ENCODE measurements at places on chromosomes 11 and 22.

- DNase-seq: no peak
Observed at GRCh38 chr11:98630736-98631135, 390.0 kb upstream of the CNTN5 start.

DNA sequence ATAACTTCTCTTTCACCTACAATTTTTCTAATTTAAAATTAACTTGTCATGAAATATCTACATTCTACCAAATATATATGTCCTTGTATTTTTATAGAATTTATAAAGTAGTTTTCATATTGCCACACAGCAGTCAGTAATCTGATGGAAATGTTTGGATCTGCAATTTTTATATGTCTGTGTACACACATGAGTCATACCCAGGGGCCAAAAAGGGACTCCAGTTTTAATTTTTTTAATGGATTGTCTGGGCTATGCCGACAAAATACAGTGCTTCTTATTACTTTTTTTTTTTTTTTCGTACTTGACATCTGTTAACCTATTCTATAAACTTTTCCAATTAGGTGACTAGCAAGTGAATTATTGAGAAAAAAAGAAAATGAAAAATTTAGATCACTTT lies 6.3 kb downstream of the GUCY1A2 start:
- DNase-seq: no peak

GRCh38 chr11:44770401-44770800 lies 43.6 kb downstream of the TSPAN18 start:
- no peak for DNase-seq

GRCh38 chr11:85823816-85824215 lies 12.9 kb upstream of the SYTL2 start:
- DNase-seq: no peak

GRCh38 chr11:1354125-1354938 lies 35.4 kb upstream of the BRSK2 start:
- DNase-seq: no peak

DNA sequence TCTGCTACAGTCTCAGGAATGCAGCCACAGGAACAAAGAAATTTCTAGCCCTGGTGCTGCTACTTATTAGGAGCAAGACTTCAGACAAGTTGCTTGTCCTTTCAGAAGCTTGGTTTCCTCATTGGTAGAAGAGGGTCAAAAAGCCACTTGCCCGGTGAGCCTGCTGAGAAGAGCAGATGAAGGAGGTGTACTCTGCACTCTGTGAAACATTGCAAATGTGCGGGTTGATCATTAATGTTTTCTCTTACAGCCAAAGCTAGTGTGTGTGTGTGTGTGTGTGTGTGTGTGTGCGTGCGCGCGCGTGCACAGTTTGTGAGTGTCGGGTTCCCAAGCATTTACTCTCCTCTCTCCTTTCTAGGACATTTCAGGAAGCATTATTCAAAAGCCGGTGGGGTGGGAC lies 86.3 kb upstream of the NNMT start:
- DNase-seq: no peak

- DNase-seq: no peak
Observed at GRCh38 chr11:32895471-32895870, 2.9 kb downstream of the QSER1 start.

DNA sequence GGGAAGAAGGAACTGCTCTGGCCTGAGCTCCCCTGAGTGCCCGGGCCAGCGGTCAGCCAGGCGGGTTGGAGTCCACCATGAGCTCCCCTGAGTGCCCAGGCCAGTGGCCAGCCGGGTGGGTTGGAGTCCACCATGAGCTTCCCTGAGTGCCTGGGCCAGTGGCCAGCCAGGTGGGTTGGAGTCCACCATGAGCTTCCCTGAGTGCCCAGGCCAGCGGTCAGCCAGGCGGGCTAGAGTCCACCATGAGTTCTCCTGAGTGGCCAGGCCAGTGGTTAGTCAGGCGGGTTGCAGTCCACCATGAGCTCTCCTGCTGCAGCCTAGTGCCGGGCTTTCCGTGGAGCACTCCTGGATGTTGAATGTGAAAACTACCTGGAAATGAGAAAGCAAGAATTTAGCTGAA lies 844.0 kb downstream of the TBC1D22A start:
- DNase-seq: no peak

- no peak for DNase-seq
Observed at GRCh38 chr11:36878737-36879136, 280.7 kb upstream of the RAG2 start.

- no peak for DNase-seq
Observed at GRCh38 chr22:44584256-44584902, 86.3 kb upstream of the RTL6 start.

- no peak for DNase-seq
Observed at GRCh38 chr11:1450344-1450875, 36.2 kb downstream of the MOB2 start.

GRCh38 chr11:69662021-69662698 lies 13.0 kb downstream of the LTO1 start:
- DNase-seq: no peak

DNA sequence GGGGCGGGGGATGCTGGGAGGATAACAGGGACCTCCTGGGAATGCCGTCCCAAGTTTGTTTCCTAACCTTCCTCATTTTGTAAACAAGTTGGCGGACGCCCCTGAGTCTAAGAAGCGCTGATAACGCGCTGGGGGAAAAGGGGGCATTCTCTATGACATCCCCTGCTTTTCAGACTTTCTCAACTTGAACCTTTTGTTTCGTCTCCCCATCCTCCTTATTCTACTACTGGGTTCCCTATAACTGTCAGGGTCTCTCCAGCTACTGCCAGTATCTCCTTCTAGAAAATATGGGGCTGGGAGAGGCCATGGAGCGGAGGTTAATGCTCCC lies 654 bp downstream of the TMEM86A start:
- no peak for DNase-seq

DNA sequence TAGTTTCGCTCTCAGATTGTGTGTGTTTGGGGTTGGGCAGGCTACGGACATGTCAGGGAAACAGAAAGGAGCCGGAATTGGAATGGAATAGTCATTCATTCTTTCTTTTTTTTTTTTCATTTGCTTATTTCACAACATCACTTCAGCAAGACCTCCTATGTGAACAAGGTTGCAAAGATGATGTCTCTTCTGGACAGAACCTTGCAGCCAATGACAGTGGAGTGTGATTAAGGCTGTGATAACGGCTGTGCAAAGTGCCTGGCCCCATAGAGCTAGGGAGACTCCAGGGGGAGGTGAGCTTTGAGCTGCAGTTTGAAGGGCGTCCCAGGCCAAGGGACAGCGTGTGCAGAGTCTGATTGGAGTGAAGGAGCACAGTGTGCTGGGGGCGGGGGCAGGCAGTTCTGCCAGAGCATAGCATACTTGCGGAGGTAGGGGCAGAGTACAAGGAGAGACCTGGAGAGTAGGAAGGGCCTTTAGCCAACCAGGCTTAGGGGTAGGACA lies 3.4 kb downstream of the TIGD3 start:
- no peak for DNase-seq

DNA sequence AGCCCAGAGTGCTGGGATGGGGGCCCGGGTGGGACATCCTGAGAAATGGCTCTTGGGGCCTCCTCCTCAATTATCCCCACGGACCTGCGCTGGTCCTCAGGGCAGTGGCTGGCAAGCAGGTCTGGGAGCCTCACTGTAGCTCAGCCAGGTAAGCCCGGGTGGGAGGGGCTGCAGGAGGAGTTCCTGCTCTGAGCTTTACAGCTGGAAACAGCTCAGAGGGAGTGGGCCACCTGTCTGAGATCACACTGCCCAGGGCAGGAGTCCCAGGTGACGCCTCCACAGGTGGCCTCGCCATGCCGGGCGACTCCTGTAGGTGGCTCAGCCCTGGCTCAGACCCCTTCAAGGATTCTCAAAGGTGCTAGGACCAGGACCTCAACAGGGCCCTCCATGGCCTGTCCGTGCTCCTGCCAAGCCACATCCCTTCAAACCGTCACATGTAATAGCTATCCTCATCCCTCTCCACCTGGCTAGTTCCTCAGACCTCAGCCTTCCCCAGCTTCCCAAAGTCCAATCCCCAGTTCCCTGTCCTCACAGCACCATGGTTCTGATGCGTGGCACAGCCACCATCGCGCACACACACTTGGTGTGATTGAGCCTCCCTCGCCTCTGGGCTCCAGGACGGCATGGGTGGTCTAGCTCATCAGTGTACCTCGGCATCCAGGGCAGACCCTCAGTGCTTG lies 3.6 kb upstream of the TSSK2 start:
- DNase-seq: no peak

DNA sequence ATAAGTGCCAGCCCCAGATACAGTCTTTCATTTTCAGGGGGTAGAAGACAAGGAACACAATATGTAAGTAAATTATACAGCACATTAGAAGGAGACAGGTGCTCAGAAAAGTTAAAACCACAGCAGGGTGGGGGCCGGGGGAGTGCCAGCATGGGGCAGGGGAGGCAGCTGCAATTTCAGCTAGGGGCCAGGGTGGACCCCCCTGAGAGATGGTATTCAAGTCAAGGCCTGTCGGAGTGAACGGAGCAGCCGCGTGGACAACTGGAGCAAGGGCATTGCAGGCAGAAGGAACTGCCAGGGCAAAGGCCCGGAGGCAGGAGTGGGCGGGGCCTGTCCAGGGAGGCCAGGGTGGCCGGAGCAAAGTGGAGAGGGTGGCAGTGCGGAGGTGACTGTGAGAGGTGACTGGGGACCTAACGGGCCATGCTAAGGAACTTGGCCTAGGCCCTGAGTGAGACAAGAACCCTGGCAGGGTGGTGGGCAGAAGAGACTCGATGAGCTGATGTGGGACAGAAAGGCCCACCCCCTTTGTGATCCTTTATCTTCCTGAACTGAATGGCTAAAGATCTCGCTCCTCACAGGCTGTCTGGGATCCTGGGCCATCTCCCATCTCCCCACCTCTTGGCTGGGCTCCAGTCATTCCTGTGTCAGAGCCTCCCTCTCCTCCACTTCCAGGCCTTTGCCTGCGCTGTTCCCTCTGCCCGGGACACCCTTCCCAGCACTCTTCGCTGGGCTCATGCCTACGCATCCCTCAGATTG lies 22.4 kb upstream of the FLRT1 start:
- no peak for DNase-seq

DNA sequence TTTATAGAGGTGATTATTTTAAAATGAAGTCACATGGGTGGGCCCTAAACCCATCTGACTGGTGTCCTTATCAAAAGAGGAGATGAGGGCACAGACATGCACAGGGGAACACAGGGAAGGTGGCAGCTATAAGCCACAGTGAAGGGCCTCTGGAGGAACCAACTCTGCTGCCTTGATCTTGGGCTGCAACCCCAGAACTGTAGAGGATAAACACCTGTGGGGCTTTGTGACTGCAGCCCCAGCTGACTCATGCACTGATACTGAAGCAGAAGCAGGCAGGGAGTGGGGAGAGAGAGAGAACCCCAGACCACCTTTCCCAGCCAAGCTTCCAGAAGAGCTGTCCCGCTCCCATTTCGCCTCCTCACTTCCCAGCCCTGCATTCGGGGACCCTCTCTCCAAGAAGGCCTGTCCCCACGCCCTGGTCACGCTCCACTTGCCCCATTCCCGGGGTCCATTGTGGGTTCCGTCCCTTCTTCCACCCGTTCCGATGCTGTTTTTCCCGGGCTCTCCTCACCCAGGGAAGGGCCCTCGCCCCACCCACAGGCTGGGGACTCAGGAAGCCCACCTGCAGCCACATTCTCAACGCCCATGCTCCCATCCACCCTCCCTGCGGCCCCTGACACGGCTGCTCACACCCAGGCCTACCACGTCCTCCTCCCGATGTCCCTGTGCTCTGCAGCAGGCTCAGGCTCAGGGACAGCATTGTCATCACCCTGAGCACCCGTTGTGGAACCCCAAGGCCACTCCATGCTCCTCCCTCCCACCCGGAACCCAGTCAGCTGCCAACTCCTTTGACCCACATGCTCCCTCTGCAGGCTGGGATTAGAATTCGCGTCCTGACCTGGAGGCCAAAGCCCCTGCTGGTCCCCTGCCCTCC lies 90.8 kb upstream of the SHANK2 start:
- DNase-seq: no peak

DNA sequence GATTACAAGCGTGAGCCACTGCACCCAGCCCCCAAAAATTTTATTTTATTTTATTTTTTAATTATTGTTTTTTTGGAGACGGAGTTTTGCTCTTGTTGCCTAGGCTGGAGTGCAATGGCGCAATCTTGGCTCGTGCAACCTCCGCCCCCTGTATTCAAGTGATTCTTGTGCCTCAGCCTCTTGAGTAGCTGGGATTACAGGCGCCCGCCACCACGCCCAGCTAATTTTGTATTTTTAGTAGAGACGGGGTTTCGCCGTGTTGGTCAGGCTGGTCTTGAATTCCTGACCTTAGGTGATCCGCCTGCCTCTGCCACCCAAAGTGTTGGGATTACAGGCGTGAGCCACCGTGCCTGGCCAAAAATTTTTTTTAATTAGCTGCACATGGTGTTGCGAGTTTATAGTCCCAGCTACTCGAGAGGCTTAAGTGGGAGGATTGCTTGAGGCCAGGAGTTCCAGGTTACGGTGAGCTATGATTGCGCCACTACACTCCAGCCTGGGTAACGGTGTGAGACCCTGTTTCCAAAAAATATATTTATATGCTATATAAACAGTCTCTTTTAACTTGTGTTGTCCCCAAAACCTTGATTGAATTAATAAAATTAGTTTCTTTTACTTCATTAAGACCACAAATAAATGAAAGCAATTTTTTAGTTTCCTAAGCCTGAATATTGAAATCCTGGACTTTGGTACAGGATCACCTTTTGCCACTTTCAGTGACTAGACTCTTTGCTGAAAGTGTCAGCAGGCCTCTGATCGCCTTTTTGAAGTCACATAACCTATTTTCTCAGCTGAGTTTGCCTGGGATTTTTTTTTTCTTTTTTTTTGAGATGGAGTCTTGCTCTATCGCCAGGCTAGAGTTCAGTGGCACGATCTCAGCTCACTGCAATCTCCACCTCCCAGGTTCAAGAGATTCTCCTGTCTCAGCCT lies 16.2 kb downstream of the ATG13 start:
- DNase-seq: no peak

GRCh38 chr11:62125316-62125715 lies 1.5 kb downstream of the INCENP start:
- no peak for DNase-seq

- no peak for DNase-seq
Observed at GRCh38 chr22:29308791-29309262, 2.4 kb downstream of the GAS2L1 start.

DNA sequence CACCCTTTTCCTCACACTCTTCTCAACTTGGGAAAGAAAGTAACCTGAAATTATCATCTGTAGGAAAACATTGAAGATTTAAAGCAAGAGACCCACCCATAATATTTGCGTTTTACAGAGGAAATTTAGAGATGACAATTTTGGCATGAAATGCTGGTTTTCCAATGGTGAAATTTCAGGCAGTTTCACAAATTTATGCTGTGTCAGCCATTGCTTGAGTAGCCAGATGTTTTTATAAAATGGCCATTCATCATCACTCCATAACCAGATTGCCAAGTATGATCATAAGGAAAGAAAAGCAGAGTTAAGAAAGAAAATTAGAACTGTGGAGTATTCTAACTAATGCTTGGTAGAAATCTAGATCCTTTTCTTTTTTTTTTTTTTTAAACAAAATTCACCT lies 732.9 kb downstream of the NELL1 start:
- no peak for DNase-seq
